ENCODE measurements at places on chromosomes 11 and 22.
A peak's percentile ranks its signal among the peaks of the same experiment; 100 is the strongest.

DNA sequence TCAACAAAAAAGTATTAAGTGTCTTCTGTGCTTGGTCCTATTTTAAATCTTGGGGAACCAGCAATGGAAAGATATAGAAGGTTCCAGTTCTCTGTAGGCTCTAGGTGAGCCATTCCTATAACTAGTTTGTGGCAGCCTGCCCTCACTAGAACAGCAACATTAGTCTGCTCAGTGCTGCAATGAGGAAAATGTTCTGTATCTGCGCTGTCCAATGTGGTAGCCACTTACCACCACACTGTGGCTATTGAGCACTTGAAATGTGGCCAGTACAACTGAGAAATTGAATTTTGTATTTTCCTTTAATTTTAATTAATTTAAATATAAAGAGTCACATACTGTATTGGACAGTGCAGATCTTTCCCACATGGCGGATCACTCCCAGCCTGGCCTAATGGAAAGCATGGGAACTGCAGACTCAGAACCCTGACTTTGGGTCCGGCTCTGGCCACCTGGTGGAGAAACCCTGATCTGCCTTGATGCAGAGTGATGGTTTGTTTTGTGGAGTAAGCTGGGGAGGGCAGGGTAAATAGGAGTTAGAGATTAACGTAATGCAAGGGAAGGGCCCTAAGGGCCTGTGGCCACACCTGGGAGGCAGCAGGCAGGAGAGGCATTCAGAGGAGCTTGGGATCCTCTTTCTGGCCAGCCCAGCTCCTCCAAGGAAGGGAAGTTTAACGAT is 101.0 kb downstream of the ME3 start:
- no peak for DNase-seq

DNA sequence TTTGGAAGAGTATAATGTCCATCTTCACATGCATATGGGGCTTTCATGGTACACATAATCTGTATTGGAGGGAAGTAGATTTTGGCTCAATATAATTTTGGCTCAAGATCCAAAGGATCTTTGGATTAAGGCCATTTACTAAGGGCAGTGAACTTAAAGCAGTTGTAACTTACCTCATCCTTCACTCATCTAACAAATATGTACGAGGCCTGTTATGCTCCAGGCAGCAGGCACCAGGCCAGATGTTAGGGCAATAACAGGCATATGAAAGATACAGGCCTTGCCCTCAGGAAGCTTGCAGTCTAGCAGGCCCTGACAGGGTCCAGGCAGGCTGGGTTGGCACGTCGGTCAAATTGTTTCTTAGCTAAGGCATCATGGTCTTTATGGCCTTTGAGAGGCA is 44.6 kb downstream of the LIF start:
- no peak for DNase-seq

DNA sequence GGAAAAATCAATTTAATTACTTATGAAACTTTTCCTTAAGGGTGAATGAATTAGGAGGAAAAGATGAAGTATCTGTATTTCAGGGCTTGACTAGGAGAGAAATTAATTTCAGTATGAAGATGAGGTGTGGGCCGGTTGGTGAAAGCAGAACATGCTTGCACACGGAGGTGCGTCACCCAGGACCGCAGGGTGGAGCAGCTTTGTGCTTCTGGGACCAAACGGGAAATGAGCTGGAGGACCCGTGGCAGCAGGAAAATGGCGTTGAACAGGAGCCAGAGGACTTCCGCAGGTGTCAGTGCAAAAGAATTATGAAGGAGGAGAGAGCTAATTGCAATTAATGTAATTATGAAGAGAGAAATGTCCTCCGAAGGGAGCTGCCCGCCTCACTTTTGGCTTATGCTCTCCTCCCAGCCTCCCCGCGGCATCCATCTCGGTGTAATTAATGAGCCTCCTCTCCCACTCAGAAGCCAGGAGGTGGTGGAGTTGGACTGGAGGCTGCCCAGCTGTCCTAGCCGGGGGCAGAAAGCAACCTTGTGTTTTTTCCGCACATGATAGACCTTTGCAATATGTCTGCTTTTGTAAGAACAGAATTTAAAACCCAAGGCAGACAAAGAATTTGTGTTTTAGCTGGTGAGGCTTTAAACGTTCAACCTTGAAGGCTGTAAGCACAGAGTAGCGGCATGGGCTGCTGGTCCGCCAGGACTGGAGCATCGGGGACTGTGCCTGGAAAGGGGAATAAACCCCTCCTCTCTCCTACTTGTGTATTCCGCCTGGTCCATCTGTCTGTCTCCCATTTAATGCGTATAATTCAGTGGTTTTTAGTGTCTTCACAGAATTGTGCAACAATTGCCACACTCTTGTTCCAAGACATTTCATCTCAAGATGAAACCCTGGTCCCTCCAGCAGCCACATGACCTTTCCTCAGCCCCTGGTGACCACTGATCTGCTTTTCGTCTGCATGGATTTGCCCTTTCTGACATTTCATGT is 180.6 kb downstream of the TBC1D22A start:
- no peak for DNase-seq

GRCh38 chr11:33869481-33870422 is 22.1 kb downstream of the LMO2 start:
- DNase-seq = peak; percentile 15

DNA sequence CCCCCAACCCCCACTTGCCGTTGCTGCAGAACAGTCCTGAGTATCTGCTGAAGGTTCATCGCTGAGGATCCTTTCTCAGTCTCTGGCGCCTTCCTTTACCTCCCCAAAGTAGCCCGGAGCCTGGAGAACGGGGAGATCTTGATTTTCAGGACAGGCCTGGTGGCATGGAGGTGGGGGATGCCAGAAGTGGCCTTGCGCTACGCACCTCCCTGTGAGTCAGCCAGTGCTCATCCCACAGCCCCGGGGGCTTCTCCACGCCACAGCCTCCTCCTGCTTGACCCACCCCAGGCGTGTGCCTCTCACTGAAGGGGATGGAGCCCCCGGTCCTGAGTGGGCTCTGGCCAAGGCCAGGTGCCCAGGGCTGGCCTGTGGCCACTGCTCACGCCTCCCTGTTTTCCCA is 339.6 kb downstream of the TBC1D22A start:
- DNase-seq = no peak

- DNase-seq = no peak
Observed at GRCh38 chr11:68581439-68581838, 102.9 kb upstream of the GAL start.

GRCh38 chr11:1349327-1350041 is 40.1 kb upstream of the TOLLIP start:
- DNase-seq = no peak

DNA sequence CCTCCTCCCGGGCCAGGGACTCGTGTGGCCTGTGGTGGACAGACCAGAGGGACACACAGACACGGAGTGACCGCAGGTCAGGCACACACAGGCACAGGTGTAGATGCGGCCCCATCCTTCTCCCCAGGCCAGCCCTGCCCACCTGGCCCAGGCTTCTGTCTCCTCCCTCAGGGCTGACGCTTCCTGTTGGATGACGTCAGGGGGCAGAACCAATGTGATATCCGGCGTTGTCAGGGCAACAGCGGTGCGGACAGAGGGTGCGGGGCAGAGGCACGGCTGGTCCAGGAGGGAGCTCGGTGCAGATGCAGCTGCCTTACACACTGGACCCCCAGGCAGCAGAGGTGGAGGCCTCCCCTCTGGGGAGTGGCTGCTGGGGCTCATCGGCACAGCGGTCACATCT is 2.9 kb upstream of the TUBGCP6 start:
- peak; percentile 91 for DNase-seq

DNA sequence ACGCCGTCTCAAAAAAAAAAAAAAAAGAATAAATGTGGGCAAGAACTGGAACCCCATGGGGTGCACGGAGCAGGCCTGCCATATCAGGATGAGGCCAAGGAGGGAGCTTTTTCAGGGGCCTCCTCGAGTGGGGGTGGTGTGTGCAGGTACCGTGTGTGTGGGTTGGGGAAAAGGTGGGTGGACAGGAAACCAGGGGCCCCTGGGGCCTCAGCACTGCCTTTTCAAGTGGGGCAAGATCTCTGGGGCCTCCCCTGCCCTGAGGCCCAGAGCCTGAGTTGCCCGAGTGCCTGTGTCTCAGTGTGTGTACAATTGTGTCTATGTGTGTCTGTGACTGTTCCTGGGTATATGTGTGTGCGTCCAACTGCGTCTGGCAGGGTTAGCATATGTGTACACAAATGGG is 23.8 kb downstream of the TEF start:
- no peak for DNase-seq

GRCh38 chr11:86120807-86121206 is 51.9 kb upstream of the PICALM start:
- DNase-seq = no peak

DNA sequence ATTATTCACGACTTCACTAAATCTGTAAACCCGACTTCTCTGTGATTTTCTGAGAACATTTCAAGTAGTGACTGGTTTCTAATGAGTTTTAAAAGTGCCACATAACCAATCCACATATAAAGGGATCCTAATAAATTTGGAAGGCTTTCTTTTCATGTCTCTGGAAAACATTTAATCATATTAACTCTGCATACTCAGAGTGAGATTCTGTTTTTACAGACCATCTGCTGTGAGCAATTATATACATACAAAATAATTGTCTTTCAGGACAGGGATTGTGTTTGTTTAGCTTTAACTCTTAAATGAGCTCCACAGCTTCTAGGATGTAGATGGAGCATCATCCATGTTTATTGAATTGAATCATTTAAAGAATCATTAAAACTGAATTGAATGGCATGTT is 65.1 kb downstream of the PRMT3 start:
- no peak for DNase-seq

Data from MM.1S (cell line).